ENCODE measurements at places on chromosomes 3 and 15. TPM values are rescaled to one million over a fixed set of nuclear protein-coding genes. Genes with fewer than 3 reads are reported as not detected.

DNA sequence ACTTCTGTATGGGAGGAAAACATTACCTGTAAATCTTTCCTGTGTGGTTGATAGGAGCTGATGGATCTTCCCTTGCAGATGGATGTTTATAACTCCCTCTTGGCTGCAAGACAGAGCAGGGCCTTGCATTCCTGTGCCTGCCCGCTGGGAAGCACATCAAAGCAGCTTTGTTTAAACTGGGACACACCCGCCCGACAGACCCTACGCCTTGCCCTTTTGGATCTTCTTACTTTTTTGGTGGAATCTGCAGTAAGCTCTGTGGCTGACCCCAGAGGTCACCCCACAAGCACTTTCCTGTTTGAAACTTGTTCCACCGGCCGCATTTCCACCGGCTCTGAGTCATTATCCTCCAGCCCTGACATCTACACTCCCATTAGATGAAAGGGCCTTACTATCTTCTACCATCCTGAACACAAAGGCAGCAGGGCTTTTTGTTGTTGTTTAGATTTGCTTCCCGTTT, 244.1 kb upstream of the STT3B start:
- no peak for DNase-seq

ARHGEF26 gene
- total RNA-seq, result 3.5 TPM

DNA sequence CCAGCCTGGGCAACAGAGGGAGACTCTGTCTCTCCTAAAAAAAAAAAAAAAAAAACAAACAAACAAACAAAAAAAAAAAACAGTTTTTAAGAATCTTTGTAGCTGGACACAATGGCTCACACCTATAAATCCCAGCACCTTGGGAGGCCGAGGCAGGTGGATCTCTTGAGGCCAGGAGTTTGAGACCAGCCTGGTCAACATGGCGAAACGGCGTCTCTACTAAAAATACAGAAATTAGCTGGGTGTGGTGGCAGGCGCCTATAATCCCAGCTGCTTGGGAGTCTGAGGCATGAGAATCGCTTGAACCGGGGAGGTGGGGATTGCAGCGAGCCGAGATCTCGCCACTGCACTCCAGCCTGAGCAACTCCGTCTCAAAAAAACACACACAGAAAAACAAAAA, 53.1 kb downstream of the KLHL25 start:
- DNase-seq, result no peak

UROC1 gene
- 0.15 TPM for total RNA-seq

- no peak for DNase-seq
These were observed 51.9 kb downstream of the HOMER2 start for GRCh38 chr15:82900511-82901060.

GRCh38 chr15:91032919-91033803, 10.8 kb upstream of the VPS33B start:
- no peak for DNase-seq

ANKRD63 gene
- total RNA-seq, result not detected

- DNase-seq, result peak; percentile 91
These were observed 626 bp upstream of the GPR176 start for GRCh38 chr15:39920510-39921273.

GRCh38 chr3:115233021-115233420, 85.9 kb upstream of the ZBTB20 start:
- no peak for DNase-seq

DNA sequence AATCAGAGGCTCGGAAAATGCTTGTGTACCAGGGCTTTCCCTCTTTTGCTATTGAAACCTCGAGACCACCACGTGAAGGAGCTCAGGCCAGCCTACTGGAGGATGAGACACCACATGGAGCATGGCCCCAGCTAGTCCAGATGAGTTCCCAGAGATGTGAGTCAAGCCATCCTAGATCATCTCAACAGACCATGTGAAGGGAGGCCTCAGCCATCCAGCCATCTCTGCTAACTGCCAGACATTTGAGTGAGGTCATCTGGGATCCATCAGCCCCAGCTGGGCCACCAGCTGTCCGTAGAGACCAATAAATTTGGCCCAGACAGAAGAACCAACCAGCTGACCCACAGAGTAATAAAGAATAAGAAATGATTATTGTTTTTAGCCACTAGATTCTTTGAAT, 62.8 kb upstream of the PROK2 start:
- DNase-seq, result no peak

RHCG gene
- total RNA-seq, result not detected

DNA sequence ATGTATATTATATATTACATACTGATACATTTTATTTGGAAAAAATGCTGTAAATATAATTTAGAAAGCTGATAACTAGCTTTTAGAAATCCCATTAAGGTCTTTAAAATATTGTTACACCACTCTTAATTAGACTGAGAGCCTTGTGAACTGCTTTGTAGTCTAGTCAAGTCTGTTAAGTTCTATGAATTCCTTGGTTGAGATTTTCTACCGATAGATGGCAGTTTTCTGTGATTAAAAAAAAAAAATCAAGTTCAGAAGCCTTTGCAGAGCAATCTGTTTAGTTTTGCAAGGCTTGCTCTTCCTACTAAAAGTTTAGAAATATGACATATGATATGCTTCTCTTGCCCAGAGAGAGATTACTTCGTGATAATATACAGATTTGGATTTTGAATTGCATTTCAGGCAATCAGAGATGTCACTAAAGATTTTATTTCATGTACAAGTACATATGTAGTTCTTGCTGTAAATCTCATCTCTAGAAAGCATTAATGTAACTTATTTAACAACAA, 60.4 kb upstream of the SLITRK3 start:
- DNase-seq, result no peak

OR5K2 gene
- total RNA-seq, result not detected

NLGN1 gene
- not detected for total RNA-seq

GRCh38 chr15:79089331-79089889, 1.2 kb downstream of the RASGRF1 start:
- no peak for DNase-seq

DNA sequence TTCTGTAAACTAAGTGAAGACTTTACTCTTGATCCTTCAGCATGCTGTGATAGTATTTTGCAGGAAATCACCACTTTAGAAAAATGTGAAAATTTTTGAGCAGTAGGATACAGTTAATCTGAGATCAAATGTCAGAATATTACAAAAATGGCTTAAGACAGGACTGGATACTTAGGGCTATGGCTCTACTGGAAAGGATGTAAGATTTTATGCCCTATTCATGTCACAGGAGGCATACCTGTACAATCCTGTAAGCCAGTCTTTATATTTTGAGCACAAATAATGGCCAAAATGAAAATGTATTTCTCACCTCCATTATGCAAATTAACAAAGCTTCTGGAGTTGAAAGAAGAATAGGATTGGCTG, 8.6 kb upstream of the TGFBR2 start:
- no peak for DNase-seq

- DNase-seq, result no peak
These were observed 9.5 kb downstream of the KLF13 start for GRCh38 chr15:31335989-31336592.

- DNase-seq, result no peak
These were observed 4.6 kb downstream of the FSIP1 start for GRCh38 chr15:39778021-39778420.

DNA sequence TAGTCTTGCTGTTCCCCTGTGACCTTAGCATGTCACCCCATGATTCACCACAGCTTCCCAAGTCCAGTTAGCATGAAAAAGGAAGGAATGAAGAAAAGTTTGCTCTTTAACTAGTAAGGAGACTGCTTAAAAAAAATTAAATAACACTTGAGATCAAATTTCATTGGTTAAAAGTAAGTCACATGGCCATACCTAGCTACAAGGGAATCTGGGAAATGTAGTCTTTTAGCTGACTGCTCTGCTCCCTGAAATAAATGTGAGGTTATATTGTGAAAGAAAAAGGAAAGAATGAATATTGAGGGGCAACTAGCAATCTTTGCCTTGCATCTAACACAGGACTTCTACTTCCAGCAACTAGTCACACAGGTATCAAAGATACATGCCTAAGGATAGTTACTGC, 84.7 kb upstream of the LRRN1 start:
- no peak for DNase-seq

CCNB2 gene
- total RNA-seq, result 10.4 TPM

DNA sequence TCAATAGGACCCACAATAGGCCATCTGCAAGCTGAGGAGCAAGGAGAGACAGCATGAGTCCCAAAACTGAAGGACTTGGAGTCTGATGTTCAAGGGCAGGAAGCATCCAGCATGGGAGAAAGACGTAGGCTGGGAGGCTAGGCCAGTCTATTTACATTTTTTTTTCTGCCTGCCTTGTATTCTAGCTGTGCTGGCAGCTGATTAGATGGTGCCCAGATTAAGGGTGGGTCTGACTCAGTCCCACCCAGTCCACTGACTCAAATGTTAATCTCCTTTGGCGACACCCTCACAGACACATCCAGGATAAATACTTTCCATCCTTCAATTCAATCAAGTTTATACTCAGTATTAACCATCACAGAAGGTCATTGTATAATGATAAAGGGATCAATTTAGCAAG, 15.9 kb upstream of the PIAS1 start:
- no peak for DNase-seq

DNA sequence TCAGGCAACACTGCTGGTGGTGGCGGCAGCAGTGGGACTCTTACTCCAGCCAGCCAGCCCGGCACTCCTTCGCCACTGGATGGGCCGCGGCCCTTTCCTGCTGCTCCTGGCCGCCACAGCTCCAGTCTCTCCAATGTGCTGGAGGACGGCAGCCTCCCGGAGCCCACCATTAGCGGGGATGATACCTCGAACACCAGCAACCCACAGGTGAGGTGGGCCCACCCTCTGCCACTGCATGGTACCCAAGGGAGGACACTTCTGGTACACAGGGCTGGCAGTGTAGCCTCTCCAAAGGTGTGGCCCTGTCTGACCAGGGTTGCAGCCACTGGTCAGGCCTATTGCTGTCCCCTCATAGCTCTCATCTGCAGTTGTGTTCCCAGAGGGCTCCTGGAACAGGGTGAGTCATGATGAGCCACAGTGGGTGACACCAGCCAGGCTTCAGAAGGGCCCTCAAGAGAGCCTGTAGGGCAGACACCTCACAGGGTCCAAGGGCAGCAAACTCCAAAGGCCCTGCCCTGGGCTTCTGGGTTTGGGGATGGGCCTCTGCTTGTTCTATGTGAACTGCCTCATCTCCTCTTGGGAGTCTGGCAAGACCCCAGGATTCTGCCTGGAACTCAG, 20.8 kb downstream of the NBEAL2 start:
- DNase-seq, result peak; percentile 75

DNA sequence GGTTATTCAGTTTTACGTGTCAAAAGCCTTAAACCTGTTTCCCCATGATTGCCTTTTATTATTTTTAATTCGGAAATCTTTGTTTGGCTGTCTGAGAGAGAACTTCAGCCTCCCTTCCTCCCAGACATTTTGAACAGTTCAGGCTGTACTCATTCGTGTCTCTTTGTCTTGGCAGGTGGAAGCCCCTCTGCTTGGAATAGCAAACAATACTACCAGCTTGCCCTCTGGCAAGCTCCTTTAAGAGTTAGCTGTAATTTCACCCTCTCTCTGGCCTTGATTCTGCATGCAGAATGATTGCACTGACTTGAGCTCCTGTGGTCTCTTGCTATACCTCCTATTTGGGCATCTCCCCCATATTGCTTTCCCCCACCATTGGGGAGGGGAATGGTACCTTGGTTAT, 11.7 kb downstream of the IGF1R start:
- no peak for DNase-seq

DNA sequence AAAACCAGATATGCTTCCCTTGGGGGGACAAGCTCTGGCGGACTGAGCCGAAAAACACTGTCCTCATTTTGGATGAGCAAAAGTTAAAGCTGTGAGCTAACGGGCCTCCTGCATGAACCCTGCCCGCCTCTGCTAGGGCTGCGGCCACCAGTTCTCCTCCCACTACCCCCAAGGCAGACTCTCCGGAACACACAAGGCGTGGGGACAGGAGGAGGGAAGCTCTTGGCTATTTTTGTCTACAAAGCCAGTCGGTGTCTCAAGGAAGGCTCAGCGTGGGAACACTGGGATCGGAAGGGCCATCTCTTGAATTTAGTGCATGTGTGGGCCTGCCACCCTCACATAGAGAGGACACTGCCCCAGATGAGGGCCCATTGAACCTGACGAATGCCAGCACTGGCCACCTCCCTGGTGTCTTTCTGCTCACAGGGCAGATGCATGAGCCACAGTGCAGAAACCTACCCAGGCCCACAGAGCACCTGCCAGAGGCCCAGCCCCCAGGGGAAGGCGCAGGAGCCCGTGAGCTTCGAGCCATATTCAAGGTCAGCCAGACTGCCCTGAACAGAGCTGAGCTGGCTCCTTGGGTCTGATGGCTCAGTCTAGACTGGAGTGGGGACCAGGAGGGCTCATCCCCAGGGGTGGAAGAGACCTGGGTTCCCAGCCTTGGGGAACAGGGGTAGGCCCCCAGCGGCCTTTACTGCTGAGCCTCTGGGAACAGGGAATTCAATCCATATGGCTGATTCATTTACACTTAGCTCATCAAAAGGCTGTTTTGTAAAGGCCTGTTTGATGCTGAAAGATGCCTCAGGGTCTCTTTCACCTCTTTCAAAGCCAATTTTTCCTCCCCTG, 38.3 kb downstream of the HCN4 start:
- peak; percentile 68 for DNase-seq

KIF15 gene
- total RNA-seq, result 2.7 TPM

GRCh38 chr3:107958146-107958545, 132.7 kb downstream of the CD47 start:
- DNase-seq, result no peak

SLC12A1 gene
- total RNA-seq, result not detected

- no peak for DNase-seq
These were observed 12.1 kb upstream of the CNBP start for GRCh38 chr3:129195731-129196256.

GUCA1C gene
- total RNA-seq, result not detected

GRCh38 chr15:89109238-89109637, 21.0 kb downstream of the ABHD2 start:
- no peak for DNase-seq

HRG gene
- not detected for total RNA-seq

FAM107A gene
- not detected for total RNA-seq

DNA sequence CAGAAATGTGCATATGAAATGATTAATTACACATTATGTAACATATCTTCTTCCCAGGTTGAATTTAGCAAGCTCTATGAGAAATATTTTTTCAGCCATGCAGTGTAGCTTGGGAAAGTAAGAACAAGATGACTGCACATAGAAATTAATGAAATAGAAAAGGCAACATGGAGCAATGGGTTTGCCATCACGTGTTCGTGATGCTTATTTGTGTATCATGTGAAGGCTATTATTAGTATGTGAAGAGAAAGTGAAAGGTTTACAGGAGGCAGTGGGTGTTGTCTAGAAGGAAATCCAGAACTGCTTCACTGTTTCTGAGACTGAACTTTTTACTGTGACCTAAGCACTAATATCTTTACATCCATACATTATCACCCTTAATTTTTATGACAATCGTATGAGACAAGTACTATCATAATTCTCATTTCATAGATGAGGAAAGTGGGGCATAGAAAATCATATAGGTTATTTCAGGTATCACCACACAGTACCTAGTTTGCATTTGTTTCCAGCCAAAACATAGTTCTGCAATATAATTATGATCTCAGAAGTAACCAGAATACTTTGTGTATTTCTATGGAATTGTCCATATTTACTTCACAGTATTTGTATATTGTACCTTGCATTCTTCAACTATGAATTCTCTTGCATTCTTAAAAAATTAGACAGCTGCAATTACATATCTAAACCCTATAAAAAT, 14.9 kb downstream of the SERPINI1 start:
- DNase-seq, result no peak

Data from chondrocyte (in vitro differentiated cells).